Non-pigmented ciliary epithelial cell (primary cell): ENCODE measurements at places on chromosomes 6 and 20.

GRCh38 chr6:139254196-139254595 is 37.6 kb downstream of the TXLNB start:
- DNase-seq = no peak

DNA sequence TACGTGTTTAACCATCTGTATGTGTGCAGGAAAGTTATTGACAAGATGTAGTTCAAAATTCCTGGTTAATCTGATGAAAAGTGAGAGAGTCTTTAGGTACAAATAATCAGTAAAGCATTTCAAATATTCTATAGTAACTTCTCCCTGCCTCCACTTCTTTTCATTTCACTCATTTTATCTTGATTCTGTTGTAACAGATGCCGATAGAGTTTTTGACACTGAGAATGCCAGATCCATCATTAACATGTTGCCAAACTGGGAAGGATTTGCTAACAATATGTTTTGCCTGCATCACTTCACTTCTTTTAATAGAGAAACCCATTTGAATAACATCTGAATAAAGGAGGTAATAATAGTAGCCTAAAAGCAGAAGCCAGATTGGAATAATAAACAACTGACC is 20.4 kb upstream of the DEFB112 start:
- DNase-seq = no peak

GRCh38 chr6:49457771-49458170 is 5.3 kb downstream of the MMUT start:
- no peak for DNase-seq

DNA sequence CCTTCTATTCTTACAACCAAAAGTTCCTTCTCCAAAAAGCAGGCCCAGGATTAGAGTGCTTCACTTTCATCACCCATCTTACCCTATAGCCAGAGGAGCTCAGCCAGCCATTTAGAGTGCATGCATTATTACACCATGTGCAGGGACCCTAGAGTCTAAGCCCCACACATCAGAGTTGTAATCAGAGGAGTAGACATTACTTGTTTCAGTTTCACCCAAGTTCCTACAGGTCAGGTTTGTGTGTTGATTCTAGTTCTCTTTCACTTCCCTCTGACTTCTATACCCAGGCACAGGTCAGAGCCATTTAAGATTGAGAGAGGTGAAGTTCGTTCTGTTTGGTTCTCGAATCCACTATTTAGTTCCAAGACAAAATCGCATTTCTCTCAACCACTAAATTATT is 16.3 kb upstream of the ARFGEF3 start:
- DNase-seq = no peak
